Stimulated activated CD8-positive, alpha-beta memory T cell treated with anti-CD3 and anti-CD28 coated beads, Interleukin-7, amount 100 ng/mL, for 1 hour (primary cell): ENCODE measurements at places on chromosomes 12 and 14.

GRCh38 chr12:53045696-53046045 is 4.2 kb upstream of the TNS2 start:
- no peak for DNase-seq

- no peak for DNase-seq
Measured at GRCh38 chr12:41439801-41440200, 251.7 kb downstream of the PDZRN4 start.

DNA sequence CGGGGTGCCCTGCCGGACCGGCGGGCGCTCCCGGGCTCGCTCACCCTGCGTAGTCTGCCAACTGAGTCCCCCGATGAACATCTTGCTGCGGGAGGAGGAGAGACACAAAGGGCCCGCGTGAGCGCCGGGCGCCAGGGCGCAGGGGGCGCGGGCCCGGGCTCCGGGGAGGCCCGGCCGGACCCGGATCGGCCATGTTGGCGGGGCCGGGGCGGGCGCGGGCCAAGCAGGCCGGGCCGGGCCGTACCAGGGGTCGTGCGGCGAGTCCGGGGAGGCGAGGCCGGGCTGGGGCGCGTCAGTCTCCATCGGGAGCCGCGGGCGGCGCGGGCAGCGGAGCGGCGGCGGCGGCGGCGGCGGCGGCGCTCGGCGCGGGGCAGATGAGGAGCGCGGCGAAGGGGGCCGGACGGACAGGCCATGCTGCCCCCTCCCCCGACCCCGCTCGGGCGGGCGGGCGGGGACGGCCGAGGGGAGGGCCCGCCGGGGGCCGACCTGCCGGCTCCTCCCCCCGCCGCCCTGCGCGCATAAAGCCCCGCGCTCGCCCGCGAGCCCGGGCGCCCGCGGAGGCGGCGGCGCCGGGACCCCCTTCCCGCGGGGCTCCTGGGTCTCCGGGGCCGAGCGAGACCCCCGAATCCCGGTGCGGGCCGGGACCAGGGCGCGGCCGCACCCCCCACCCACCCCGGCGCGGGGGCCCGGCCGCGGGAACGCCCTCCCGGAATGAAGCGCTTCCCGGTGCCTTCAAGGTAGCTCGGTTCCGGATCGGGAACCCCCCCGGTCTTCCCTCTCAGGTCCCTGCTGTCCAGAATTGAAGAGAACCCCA is at the start of gene MSI1:
Gene MSI1, minus strand, starts transcription at position 376 of the 814 bp plus-strand sequence. Its CDS starts 73 bp downstream, at position 303.
- no peak for DNase-seq

- no peak for DNase-seq
Measured at GRCh38 chr12:89461649-89462612, 62.7 kb downstream of the GALNT4 start.

GRCh38 chr12:124369055-124369826 is 74.3 kb downstream of the RFLNA start:
- no peak for DNase-seq

DNA sequence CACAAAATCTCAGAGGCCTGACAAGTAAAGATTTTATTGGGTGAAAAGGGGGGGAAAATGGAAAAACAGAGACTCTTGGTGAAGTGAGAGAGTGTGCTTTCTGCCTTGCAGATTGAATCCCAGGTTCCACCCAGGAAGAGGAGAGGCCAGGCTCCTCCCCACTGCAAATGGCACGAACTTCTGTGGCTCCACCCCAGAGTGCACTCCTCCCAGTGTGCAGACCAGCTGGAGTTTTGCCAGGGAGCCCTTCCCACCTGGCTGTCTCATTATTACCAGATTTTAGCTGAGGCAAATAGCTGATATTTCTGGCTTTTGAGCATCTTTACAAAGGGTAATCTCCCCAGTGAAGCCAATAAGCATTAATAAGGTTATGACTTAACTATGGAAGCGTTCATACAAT is 51.9 kb downstream of the TESPA1 start:
- no peak for DNase-seq

DNA sequence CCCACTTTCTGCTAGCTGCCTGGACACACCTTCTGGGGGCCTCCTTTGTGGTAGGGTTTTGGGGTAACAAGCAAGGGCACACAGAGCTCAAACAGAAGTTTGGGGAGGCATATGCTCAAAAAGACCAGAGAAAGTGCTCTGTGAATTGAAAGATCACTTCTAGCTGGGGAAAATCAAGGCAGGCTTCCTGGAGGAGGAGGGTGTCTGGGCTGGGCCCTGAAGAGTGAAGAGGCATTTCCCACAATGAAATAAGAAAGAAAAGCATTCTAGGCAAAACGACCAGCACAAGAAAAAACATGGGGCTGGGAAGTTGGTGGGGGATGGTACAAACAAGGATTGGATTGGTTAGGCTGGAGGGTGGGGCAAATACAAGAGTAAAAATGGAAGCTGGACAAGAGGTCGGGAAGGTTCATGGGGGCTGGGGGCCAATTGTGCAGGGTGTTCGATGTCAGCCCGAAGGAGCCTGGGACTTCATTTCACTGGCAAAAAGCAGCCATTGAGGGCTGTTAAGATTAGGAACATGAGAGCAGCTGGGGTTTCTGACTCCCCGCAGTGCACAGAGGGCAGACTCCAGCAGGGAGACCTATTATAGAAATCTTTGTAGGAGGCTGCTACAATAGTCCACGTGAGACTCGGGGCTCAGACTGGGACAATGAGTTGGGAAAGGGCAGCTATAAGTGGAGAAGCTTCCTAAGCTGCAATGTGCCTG is 51.5 kb upstream of the CMKLR1 start:
- no peak for DNase-seq

DNA sequence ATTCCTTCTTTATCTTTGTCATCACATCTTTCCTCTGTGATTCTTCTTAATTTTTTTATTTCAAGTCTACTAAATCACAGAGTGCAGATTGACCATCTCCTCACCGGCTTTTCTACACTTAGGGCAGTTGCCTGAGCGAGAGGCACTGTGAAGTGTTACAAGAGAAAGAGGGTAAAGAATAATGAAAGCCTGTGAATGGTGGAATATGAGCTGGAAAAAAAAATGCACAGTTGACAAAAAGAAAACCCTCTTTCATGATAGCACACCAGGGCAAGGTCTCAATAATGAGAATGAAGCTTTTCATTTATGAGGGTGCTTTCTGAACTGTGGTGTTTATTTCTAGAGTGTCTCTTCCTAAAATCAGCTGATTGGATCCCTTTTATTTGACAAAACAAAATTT is 106.2 kb upstream of the PDE3A start:
- DNase-seq = no peak

- DNase-seq = no peak
Measured at GRCh38 chr12:116456330-116457082, 102.7 kb upstream of the MAP1LC3B2 start.

- no peak for DNase-seq
Measured at GRCh38 chr12:113515082-113515856, 43.6 kb upstream of the LHX5 start.

DNA sequence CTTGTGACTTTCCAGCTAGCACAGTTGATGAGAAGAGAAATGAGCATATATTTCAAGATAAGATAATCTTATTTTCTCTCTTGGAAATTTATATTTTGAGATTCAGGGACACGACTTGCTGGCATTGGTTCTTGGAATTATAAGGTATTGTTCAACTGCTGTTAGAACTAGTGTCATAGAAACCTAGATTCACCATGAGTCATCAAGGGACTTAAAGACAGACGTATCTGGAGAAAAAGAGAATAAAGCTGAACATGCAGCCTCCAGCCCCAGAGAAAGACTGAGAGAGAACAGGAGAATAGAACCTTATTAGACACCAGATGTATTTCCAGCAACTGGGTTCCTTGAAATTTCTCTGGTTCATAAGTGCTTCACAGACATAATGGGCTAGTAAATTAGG is 194.4 kb upstream of the PPFIA2 start:
- DNase-seq = no peak

- DNase-seq = no peak
Measured at GRCh38 chr14:104195878-104196277, 57.5 kb downstream of the KIF26A start.

DNA sequence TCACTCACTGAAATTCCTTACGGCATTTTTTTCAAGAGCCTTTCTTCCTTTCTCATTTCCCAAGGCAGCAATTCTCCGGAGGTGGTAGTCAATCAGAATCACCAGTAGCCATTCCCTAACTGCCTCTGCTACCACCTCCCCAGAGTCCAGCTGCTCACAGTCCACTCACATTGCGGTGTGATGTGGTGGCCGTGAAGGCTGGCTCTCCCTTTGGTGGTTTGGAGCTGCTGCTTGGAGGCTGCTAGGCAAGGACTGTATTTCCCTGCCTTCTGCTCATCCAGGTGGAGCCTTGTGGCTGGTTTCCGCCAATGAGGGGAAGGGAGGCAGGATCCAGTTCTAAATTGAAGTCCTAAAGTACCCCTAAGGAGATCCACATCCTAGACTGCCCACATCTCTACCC is 222.0 kb downstream of the ANO2 start:
- no peak for DNase-seq

- no peak for DNase-seq
Measured at GRCh38 chr12:68007033-68007432, 17.8 kb downstream of the IFNG-AS1 start.

DNA sequence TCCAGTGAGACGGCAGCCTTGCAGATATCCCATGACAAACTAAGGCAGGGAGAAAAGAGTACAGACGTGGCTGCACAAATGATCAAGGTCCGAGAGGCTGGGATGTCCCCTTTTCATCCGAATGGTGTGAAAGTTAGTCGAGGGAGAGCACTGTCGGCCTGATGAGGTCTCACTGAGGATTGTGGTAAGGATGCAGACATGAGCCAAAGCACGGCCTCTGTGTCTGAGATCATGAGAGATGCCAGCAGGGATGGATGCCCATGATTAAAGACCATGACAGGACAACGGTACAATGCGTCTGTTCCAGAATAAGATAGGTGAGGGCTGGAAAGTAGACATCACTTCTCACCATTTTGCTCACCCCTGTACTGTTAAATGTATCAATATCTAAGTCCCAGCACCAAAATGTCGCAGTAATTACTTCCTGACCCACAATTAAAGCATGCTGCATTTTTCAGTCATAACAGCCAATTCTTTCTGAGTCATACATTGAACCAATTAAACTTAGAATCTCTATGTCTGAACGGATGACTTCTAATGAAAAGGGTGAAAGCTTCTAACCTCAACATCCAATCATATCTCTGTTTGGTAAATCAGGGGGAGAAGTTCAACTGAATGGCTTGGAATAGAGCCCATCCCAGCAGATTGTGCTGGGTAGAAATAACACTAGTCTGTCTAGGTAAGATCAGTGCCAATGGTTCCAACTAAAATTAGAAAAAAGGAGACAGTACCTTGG is 249.6 kb upstream of the SOX5 start:
- no peak for DNase-seq

GRCh38 chr14:46885566-46885965 is 234.0 kb upstream of the RPL10L start:
- no peak for DNase-seq

GRCh38 chr14:30854492-30854891 is 19.9 kb upstream of the COCH start:
- no peak for DNase-seq

GRCh38 chr12:46452061-46452615 is 79.6 kb upstream of the SLC38A2 start:
- no peak for DNase-seq

GRCh38 chr14:87994974-87995373 is 2.0 kb upstream of the GALC start:
- DNase-seq = no peak

- DNase-seq = no peak
Measured at GRCh38 chr12:63420206-63420644, 248.1 kb downstream of the DPY19L2 start.

- no peak for DNase-seq
Measured at GRCh38 chr12:116856729-116857128, 24.5 kb downstream of the HRK start.

GRCh38 chr14:38211255-38211735 is 3.6 kb downstream of the SSTR1 start:
- no peak for DNase-seq

GRCh38 chr12:57175428-57176138 is 28.2 kb upstream of the LRP1-AS start:
- no peak for DNase-seq

DNA sequence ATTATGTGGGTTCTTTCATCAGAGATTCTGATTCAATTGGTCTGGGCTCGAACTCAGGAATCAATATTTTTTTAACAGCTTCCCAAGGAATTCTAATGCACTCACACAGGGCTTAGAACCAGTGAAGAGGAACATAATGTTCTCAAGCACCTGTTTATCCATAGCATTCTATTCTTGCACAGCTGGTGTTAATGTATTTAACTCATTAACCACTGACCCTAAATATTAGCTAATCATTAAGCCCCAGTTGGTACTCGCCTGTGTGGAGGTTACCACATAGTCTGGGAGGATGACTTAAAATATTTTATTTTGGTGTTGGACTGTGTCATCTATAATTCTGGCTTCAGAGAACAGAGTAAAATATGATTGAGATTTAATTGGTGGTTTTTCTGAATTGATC is 45.3 kb downstream of the LRP6 start:
- no peak for DNase-seq

DNA sequence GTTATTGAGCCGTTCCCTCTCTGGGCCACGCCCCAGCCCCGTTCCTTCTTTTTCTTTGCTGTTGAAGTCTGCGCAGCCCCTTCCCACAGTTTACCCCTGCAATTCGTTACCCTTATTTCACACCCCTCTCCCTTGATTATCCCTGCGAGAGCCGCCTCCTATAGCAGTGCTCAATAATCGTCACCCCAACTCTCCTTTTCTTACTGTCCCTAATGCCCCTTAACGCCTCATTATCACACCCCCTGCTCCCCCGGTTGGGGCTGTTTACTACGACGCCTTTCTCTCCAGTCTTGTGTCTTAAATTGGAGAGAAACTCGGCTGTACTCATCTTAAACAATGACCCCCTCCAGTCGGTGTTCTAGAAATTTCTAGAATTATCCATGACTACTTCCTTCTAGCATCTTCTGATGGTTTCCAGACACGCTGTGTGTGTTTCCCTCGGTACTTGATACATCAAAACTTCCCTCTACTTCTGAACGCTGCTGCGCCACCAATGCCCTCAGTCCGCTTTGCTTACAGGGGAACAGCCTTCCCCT is 713 bp upstream of the FBXL14 start:
- no peak for DNase-seq

- DNase-seq = no peak
Measured at GRCh38 chr12:113622410-113622809, 150.7 kb upstream of the LHX5 start.

GRCh38 chr12:57146092-57146491 is 1.3 kb downstream of the LRP1-AS start:
- no peak for DNase-seq

DNA sequence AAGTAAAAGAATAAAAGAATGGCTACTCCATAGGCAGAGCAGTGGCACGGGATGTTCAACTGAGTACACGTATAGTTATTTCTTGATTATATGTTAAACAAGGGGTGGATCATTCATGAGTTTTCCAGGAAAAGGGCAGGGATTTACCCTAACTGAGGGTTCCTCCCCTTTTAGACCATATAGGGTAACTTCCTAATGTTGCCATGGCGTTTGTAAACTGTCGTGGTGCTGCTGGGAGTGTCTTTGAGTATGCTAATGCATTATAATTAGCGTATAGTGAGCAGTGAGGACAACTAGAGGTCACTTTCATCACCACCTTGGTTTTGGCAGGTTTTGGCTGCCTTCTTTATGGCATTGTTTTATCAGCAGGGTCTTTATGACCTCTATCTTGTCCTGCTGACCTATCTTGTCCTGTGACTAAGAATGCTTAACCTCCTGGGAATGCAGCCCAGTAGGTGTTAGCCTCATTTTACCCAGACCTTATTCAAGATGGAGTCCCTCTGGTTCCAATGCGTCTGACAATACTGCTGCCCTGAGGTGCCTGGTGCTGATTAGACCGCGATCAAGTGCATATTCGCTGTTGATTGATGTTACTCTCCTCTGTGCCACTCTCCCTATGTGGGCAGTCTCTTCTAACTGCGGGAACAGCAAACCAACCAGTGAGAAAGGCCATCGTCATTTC is 67.6 kb upstream of the AMN1 start:
- DNase-seq = no peak
